ENCODE measurements at places on chromosomes 13 and 19. TPM values are rescaled to one million over a fixed set of nuclear protein-coding genes. Genes with fewer than 3 reads are reported as not detected.

DNA sequence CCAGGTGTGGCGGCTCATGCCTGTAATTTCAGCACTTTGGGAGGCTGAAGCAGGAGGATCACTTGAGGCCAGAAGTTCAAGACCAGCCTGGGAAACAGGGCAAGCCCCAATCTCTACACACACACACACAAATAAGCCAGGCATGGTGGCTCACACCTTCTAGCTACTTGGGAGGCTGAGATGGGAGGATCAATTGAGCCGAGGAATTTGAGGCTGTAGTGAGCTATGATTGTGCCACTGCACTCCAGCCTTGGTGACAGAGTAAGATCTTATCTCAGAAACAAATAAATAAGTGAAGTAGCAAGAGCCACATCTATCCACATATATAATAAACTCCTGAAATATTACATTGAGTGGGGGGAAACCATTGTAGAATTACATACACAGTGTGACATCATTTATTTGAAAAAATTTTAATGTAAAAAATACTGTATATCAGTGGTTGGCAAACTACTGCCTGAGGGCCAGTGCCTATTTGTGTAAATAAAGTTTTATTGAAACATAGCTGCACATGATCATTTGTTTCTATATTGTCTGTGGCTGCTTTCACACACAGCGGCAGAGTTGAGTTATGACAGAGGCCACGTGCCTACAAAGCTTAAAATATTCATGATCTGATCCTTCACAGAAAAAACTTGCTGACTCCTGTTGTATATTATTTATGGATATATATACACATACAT, 54.7 kb upstream of the ARHGEF7 start:
- H3K27me3 ChIP-seq: no peaks in the 10 kb centered on the region
- no peak for DNase-seq
- H3K4me1 ChIP-seq: no peaks in the 10 kb centered on the region
- no peak overlapping the region for H3K27ac ChIP-seq
- H3K4me3 ChIP-seq: no peak overlapping the region
- H3K36me3 ChIP-seq: no peaks in the 10 kb centered on the region

- peaks cover 23% of the 10 kb centered on the region for H3K4me1 ChIP-seq
- DNase-seq: no peak
- no peaks in the 10 kb centered on the region for H3K27me3 ChIP-seq
- H3K4me3 ChIP-seq: no peak overlapping the region
These were observed 11.3 kb downstream of the MAST3 start for GRCh38 chr19:18108897-18109296.

- H3K36me3 ChIP-seq: no peaks in the 10 kb centered on the region
- no peak overlapping the region for H3K27ac ChIP-seq
- no peak for DNase-seq
- H3K4me3 ChIP-seq: no peak overlapping the region
- H3K4me1 ChIP-seq: no peaks in the 10 kb centered on the region
These were observed 66.4 kb downstream of the F2RL3 start for GRCh38 chr19:16955161-16955560.

GPR12 gene
- not detected for total RNA-seq

ZNF443 gene
- total RNA-seq: 4.6 TPM

TNFSF13B gene
- 1.3 TPM for total RNA-seq

PDCD2L gene
- 46.2 TPM for total RNA-seq

PROSER3 gene
- total RNA-seq: 40.5 TPM
